Stimulated activated CD8-positive, alpha-beta memory T cell treated with anti-CD3 and anti-CD28 coated beads, Interleukin-7, amount 100 ng/mL, for 1 hour (primary cell): ENCODE measurements at places on chromosomes 12 and 14.

- no peak for DNase-seq
These were observed 2.1 kb upstream of the INHBE start for GRCh38 chr12:57452937-57453509.

GRCh38 chr14:77120771-77121743, 20.5 kb downstream of the ZDHHC22 start:
- no peak for DNase-seq

DNA sequence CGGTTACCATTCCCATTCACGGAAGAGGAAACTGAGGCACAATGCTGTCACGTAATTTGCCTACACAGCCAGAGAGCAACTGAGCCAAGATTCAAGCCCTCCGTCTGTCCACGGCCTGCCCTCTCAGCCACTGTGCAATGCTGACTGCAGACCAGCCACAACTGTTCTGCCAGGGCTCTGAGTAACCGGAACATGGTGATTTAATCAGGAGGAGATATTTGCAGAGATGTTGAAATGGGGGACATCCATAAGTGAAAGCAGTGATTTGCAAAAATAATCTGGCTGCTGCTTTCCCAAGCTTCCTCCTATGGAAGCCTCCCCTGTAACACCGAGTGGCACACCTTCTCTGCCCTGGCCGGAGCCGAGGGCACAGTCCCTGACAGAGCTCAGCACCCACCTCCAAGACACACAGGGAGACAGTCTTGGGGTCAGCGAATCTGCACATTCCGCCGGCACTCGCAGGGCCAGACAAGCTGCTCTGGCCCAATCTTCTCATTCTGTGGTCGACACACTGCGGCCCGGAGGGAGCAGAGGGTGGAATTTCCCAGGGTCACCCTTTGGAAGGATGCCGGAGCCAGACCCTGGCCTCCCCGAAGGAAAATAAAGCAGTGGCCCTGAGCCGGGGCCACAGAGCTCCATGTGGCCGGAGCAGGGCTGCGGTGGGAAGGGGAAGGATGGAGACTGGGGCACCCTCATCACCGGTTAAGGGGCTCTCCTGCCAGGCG, 158.2 kb upstream of the DIO3 start:
- no peak for DNase-seq

GRCh38 chr12:108241986-108242703, 97.0 kb downstream of the CMKLR1 start:
- DNase-seq: no peak

DNA sequence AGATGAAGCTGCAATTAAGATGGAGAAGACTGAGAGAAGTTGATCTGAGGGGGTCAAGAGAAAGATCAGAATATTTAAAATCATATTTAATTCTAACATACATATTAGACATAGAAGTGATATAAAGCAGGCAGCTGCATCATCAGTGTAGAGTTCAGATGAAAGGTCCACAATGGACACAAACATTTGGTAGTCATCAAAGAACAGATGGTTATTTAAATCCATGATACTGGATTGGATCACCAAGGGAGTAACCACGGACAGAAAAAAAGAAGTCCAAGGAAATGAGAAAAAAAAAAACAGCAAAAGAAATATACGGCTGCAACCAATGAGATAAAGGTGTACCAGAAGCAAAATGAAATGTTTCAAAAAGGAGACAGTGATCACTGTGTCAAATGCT, 20.1 kb downstream of the NOVA1 start:
- no peak for DNase-seq

DNA sequence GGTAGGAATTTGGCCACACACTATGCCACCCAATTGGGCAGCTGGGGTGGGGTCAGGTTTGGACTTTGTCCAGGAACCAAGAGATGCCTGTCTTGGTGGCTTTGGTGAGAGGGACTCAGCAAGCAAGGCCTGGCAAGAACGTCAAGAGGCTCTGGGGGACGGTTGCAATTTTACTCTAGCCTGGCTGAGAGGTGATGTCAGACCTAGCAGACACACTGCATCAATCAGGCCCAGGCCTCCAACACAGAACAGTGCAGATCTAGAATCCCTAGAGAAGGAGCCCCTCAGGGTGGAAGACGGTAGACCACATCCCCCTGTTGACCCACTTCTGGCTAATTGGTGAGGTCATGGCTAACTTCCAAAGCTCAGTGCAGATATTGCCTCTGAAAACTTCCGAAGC, 1.6 kb upstream of the UNC119B start:
- DNase-seq: no peak

DNA sequence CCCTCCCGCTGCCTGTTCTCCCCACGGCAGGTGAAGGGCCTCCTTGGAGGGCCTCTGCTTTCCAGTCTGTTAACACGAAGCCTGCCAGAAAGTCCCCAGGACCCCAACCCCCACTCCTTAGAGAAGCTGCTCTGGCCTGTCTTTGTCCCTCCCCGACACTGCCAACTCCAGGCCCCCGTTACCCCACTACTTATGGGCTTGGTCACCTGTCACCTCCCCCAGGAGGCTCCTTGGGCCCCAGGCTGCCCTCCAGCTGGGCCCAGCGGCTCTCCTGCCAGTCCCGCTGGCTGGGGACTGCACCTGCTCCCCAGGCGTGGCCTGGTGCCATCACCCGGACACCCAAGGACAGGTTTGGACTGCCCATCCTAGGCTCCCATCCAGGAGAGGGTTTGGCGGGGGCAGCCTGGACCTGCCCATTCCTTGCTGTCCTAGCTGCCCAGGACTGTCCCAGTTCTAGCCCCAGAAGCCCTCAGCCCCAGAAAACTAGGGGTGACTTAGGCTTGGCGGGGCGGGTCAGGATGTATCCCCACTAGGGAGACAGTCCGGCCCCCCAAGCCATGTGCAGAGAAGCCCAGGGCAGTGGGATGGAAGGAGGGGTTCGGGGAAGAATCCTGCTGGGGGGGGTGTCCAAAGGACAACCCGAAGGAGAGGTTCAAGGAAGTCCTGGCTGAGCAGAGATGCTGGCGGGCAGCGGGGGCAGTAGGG, 155.7 kb upstream of the C14orf180 start:
- DNase-seq: no peak

DNA sequence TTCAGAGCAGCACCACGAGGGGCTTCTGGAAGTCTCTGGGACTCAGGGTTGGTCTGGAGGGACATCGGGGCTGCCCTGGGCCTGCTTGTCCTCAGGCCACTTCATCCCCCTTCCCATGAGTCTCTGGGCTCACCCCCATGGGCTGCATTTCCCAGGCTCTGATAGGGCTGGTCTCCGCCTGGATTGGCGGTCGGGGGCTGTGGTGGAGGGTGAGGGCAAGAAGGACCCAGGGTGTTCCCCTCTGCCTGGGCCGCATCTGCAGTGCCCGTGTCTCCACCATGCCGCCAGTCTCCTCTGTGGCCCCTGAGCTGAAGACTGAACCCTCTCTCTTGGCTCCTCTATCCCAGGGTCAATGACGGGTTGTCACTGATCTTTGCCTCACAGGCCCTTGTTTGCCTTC, 242.1 kb downstream of the ADGRD1 start:
- no peak for DNase-seq

- DNase-seq: no peak
These were observed 3.6 kb downstream of the IFI27L2 start for GRCh38 chr14:94125659-94126418.

GRCh38 chr12:52946797-52947547, 1.9 kb upstream of the KRT18 start:
- DNase-seq: no peak

DNA sequence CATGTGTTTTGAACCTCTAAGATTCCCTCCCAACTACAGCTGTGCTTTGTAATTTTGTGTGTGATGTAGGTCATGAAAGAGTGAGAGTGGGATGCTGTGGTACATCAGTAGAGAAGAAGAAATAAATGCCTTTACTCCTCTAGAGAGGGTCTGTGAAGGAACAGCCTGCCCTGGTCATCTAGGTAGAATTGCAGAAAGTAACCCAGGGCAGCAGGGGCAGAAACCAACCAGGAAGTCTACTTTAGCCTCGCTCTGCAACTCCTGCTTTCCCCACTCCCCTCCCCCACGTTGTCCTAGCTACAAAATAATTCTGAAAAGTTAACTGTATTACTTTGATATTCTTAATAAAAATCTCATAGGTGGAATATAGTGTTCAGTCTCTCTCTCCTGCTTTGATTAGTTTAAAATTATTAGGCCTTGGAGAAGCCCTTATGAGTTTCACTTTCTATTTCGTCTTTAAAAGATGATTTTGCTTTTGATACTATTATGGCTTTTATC, 7.5 kb downstream of the TBK1 start:
- DNase-seq: no peak

- no peak for DNase-seq
These were observed 33.6 kb downstream of the CMKLR1 start for GRCh38 chr12:108305520-108305919.

GRCh38 chr12:94753036-94753679, 102.8 kb upstream of the TMCC3 start:
- no peak for DNase-seq

- no peak for DNase-seq
These were observed 34.7 kb downstream of the FBXL14 start for GRCh38 chr12:1559676-1560091.

DNA sequence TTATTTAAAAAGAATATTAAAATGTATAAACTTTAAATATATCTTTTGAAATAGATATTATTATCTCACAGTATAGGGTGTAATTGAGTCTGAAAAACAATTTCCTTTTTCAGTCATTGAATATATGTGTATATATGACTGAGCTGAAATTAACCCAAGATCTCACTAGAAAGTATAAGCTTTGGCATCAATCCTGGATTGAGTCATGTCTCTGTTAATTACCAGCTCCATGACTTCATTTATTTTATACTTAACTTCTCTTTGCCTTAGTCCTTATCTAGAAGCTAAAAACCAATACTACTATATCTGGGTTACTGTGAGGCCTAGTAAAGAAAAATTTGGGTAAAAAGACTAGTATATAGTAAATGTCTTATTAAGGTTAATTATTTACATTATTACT, 1020.3 kb downstream of the LRFN5 start:
- no peak for DNase-seq

GRCh38 chr12:82326905-82327503, 31.2 kb downstream of the CCDC59 start:
- DNase-seq: no peak
